ENCODE measurements at places on chromosomes 16 and 17. TPM values are rescaled to one million over a fixed set of nuclear protein-coding genes. Genes with fewer than 3 reads are reported as not detected.

DNA sequence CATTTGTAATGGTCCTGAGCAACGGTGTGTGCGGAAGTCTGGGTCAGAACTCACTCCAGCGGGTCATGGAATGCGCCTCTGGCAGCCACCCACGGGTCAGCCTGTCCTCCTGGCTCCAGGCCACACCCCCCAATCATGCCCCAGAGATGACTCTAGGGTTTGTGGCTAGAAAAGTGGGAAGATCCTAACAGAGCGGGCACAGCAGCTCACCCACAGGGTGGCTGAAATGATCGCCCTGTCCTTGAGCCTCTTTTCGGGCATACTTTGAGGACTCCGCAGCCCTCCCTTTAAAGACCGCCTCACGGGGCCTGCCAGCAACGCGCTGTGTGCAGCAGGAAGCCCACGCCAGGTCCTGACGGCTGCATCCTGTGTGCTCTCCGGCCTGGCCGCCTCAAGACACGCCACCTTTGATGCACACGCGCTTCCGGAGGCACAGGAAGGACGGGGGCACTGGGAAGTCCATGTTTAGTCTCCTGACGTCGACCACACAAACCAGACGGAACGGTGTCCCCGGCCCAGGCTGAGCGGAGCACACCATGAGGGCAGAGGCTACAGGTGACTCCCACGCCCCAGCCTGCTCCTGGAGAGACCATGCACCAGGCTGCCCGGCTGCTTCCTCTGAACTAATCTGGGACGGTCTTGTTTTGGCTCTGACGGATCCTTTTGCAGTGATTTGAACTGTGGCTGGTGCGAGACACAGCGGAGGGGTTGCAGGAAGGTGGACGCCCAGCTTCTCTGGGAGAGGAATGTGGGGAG lies 92.9 kb downstream of the TBC1D16 start:
- peak; percentile 47 for DNase-seq

- DNase-seq, result no peak
Observed at GRCh38 chr17:35732806-35733136, 1.3 kb downstream of the RASL10B start.

DNA sequence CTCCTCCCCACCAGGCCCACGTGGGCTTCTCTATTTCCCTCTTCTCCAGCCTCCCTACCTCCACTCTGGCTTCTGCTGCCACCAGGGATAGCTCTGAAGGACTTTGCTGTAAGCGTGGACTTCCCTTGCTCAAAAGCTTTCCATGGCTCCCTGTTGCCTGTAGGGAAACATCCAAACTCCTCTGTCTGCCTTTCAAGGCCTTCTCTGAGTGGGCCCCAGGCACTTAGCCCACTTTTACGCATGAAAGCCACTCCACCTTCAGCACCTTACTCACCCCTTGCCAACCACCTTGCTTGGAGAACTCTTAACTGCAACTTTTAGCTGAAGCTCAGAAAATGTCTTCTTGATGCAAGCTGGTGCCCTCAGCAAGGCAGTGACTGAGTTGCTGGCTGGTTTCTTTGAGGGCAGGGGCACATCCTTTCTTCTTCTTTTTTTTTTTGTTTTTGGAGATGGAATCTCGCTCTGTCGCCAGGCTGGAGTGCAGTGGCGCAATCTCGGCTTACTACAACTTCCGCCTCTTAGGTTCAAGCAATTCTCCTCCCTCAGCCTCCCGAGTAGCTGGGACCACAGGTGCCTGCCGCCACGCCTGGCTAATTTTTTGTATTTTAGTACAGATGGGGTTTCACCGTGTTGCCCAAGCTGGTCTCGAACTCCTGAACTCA lies 52.0 kb upstream of the DLX4 start:
- no peak for DNase-seq

GRCh38 chr17:67831268-67831667 lies 6.0 kb downstream of the BPTF start:
- DNase-seq, result no peak

- DNase-seq, result no peak
Observed at GRCh38 chr17:41492351-41492750, 2.6 kb upstream of the KRT36 start.

DNA sequence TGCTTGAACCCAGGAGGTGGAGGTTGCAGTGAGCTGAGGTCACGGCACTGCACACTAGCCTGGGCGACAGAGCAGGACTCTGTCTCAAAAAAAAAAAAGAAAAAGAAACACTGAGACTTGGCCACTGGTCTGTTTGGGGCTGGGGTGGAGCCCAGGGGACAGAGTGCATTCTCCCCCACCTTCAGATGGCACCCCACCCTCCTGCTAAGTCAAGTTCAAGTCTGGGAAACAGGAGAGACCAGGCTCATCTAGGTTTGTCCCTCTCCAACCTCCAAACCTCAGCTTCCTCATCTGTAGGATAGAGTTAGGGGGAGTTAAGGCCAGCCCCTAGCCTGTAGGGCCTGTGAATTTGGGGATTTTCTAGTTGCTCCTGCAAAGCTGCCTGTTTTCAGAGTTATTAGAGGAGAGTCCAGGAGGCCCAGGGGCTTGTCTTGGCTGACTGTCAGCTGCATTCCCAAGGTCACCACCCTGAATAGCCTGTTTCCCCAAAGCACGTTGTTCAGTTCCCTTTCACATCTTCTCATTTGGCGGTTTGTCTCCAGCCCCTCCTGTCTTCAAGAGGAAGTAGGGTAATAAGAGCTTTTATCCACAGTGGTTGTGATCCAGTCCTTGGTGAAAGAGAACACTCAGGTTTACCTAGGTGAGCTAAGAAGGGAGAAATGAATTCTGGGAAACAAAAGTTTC lies 2.2 kb downstream of the MT3 start:
- DNase-seq, result no peak

DNA sequence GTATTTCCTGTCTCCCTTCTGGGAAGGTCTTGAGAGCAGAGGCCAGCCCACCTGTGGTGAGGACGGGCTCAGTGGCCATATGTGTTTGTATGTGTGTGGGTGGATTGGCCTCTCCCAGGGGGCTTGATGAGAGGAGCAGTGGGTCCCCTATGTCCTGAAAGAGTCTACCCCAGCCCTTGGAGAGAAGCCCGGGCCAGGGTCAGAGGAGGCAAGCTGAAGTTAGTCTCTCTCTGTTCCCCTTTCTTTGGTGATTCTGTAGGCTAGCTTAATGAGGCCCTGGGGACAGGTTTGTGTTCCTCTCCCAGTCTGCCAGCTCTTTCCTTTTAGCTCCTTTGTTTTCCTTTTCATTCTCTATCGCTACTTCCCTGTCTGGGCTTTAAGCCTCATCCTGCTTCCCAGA lies 23.8 kb upstream of the NFATC3 start:
- no peak for DNase-seq

DNA sequence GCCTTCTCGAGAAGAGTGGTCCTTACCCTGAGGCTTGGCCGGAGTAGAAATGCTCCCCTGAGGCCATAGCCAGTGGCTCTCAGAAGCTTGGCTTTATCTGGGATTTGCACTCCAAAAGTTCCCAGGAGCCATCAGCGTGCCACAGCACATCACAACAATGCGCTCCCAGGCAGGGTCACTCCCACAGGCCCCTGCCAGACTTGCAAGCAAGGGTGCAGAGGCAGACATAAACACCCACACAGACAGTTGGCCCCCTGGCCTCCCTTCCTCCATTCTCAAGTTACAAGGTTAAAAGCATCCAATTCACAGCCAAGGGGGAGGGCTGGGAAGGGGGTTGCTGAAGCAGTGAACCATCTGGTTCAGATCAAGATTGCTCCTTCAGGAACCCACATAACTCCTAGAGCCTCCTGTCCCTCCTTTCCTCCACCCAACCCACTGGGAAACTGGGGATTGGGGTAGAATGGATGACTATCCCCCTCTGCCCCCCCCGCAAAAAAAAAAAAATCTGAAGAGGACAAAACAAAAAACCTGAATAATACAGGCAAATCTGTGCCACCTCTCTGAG lies 1.8 kb downstream of the ST3GAL2 start:
- no peak for DNase-seq

DNA sequence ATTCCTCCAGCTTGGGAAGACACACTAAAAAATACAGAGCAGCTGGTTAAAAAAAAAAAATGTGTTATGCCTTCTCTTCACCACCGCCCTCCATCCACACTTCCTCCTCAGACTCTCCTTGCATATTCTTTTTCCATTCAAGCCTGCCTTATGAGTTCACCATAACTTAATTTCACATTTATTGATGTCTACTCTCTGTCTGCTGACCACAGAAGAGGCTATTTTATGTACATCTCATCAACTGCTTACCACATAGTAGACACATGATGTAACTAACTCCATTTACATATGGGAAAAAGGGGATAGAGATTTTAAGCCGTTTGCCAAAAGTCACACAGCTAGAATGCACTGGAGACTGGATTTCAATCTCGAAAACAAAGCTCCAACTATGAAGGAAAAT lies 409.8 kb downstream of the CDH11 start:
- DNase-seq, result no peak

GRCh38 chr17:77304746-77305473 lies 164.1 kb downstream of the SEC14L1 start:
- peak; percentile 34 for DNase-seq

- peak; percentile 79 for DNase-seq
Observed at GRCh38 chr17:74271901-74272561, 2.0 kb upstream of the DNAI2 start.

DNA sequence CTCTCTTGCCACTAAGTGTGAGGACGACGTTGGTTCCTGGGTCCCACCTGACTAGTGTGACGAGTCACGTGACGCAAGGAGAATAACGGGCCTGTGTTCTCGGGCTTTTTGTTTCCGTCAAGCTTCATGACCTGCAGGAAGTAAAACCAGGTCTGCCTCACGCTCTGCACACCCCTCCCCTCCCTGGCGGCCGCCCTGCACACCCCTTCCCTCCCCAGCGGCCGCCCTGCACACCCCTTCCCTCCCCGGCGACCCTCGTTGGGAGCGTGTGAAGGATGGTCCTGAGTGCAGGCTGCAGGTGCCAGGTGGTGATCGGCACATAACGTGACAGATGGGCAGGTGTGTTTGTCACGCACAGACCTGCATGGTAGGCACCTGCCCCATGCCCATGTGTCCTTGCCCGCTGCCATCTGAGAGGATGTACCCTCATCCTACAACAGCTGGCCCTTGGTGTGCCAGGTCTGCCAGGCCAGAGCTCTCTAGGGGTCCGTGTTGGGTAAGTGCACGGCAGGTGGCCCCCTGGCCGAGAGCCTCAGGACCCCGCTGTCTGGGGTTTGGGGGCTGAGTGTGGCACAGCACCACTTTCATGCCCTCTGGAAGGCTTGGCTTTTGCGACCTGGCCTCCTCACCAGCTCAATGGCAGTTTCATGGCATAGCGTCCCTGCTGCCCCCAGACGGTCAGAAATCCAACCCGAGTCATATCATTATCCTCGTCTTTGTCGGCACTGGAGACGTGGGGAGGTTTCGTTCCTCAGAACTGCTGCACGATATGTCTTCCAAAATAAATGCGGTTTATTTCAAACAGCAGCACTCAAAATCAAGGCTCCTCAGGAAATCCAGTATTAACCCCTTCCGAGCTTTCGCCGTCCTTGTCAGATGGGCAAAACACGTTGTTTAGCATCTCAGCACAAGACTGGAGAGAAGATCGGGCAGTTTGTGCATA lies 191.8 kb upstream of the CHMP6 start:
- no peak for DNase-seq

- no peak for DNase-seq
Observed at GRCh38 chr16:49709057-49709456, 146.9 kb downstream of the ZNF423 start.

DNA sequence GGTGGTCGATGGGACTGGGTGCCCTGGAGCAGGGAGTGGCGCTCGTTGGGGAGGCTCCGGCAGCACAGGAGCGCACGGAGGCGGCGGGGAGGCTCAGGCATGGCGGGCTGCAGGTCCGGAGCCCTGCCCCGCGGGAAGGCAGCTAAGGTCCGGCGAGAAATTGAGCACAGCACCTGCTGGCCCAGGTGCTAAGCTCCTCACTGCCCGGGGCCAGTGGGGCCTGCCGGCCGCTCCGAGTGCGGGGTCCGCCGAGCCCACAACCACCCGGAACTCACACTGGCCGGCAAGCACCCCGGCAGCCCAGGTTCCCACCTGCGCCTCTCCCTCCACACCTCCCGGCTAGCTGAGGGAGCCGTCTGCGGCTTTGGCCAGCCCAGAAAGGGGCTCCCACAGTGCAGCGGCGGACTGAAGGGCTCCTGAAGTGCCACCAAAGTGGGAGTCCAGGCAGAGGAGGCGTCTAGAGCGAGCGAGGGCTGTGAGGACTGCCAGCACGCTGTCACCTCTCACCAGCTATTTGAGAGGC lies 88.8 kb upstream of the EEF2KMT start:
- DNase-seq, result no peak

DNA sequence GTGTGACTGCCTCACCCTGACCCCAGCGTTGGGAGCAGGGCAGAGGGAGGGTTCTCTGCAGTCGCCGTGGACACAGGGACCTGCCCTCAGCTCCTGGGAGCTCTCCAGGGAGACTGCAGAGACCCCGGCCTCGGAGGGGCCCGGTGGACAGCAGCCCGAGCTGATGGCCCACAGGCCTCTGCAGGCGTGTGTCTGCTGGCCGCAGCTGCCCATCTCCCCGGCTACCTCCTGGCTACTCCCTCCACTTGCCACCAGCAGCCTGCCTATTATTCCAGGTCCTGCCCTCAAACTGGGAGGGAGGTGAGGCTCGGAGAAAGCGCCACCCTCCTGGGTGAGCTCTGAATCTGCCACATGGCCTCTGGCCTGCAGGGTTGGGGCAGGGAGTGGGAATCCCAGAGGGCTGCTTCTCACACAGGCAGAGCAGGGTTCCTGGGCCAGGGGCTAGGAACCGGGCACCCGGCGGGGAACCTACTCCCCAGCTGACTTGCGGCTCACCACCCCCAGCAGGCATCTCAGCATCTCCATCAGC lies 7.2 kb downstream of the SLC16A5 start:
- DNase-seq, result no peak

DNA sequence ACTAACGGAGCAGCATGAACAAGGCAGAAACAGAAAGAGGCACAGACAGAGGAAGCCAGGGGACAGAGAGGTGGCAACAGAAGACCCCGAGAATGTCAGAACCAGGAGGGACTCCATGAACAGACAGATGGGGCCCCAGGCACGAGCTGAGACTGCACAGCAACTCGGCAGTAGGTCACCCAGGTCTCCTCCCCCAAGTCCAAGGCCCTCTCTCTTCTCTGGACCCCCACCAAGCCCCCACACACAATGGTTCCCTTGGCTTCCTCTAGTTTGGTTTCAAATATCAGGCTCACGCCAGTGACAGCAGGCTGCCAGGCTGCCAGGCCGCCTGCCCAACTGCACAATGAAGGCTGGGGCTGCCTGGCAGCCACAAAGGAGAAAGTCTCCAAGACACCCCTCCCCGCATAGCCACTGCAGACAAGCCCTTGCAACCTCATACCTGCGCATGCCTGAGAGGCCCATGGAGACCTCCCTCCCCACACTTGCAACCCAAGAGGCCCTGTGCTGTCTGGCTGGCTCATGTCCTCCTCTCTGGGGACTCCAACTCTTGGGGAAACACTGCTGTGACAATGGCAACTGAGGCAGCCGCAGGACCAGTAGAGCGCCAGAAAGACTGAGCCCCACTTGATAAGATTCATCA lies 54.8 kb downstream of the PIMREG start:
- DNase-seq, result no peak

- DNase-seq, result no peak
Observed at GRCh38 chr17:6654841-6655731, 3.5 kb downstream of the C17orf100 start.

- DNase-seq, result no peak
Observed at GRCh38 chr16:68342620-68343019, 31.8 kb downstream of the PRMT7 start.

SEZ6L2 gene
- total RNA-seq, result 0.70 TPM

GRB7 gene
- 2.2 TPM for total RNA-seq

CCT6B gene
- 1.8 TPM for total RNA-seq

NUTF2 gene
- total RNA-seq, result 76.7 TPM

CCL22 gene
- total RNA-seq, result not detected

WFIKKN1 gene
- 0.13 TPM for total RNA-seq
